ENCODE measurements at places on chromosomes 3 and 15.

DNA sequence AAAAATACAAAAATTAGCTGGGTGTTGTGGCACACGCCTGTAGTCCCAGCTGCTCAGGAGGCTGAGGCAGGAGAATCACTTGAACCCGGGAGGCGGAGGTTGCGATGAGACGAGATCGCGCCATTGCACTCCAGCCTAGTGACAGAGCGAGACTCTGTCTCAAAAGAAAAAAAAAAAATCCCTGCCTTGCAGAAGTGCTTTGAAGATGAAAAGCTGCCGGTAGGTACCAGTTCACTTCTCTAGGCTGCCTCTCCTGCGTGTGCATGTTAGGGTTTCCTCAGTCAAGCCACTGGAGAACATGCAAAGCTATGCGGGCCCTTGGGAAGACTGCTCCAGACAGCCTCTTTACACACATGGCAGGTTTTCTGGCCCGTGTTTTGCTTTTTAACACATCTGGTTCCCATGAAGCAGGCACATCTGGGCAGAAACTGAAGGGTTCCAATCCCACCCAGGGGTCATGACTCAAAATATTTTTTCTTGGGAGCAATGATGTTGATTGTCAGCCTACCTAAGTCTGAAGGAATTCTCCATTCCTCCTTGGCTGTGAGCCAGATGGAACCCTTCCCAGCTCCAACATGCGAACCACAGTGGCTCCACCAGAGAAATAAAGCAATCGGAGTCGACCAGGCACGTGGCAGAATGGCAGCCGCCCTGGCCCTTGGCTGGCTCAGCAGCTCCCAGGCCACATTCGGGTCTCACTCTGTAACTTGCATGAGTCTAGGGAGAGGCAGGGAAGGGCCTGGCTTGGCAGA lies 29.6 kb downstream of the MGLL start:
- no peak for DNase-seq

DNA sequence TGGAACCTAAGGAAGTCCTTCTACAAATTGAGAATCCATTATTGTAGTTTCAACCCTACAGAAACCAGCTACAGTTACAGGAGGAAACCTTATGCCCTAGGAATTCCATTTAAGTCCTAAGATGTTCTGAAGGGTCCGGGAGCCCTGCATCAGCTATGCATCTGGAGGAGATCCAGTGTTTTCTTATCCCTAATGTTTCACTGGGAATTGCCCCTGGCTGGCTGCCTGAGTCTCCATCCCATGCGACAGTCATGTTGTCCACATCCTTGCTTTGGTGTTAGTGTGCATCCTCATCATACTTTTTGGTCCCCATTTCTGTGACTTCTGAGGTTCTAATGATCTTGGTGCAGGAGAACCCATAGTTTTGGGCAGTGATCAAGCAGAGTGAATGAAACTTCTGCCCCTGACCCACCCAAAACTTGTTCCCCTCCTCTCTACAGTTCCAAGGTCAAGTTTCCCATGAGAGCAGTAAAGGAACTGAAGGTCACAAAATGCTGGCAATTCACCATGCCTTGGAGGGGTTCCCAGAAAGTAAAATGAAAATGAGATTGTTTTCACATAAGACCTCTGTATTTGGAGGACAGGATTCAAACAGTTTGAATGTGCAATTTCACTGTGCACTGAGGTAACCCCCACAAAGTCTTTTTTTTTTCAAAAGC lies 121.9 kb upstream of the PHLDB2 start:
- DNase-seq = no peak

DNA sequence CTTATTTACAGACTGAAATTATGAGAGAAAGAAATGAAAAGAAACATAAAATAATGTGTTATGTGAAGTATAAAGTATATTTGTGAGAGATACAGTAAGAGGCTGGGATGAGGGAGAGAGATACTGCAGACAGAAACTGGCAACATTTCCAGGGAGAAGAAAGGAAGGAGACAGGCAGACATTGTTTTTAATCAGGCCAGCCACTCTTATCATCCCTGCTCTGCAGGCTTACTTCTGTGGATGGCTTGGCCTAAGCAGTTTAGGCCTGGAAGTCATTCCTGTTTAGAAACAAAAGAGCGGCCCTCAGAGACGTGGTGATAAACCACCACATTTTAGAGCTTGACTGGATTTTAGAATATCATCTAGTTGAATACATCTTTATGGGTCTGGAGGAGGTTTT lies 12.4 kb downstream of the PCCB start:
- no peak for DNase-seq

GRCh38 chr3:127043041-127043641 lies 60.2 kb downstream of the PLXNA1 start:
- DNase-seq = no peak

DNA sequence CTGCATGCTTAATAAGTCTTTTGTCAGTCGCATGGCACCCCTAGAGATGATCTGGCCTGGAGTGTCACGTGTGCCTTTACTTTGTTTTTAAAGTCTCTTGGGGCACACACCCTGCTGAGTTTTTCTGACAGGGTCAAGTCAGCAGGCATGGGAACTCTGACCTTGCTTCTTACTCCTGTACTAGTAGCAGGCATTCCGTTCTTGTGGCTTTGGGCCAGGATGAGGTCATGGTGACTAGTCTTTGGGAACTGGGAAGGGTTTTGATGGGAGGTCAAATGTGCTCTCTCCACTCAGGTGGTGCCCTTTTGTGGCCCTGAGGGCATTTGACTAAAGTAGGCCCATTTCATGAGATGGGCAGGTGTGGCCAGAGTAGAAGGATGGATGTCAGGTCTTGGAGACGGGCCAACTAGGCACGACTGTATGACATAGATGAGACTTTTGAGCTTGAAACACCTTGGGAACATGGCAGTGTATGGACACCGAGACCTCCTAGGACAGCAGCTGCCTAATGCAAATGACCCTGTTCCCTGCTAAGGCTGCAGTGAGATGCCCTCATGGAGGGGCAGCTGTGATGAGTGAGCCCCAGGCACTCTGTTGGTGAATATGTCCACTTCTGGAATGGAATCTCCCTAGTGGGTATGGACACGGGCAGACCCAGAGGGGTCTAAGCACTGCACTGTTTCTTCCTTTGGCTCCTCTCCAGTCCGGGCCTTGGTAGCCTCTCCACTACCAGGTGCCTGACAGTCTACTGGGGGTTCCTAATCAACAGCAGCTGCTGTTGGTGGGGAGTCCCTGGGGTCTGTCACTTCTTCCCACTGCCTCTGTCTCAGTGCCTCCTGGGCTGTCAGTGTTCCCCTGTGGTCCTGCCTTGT lies 16.4 kb downstream of the SRPRB start:
- DNase-seq = no peak

GRCh38 chr3:7999384-7999783 lies 502.2 kb upstream of the LMCD1 start:
- no peak for DNase-seq

- no peak for DNase-seq
These were observed 5.1 kb downstream of the APBA2 start for GRCh38 chr15:28890711-28891495.

DNA sequence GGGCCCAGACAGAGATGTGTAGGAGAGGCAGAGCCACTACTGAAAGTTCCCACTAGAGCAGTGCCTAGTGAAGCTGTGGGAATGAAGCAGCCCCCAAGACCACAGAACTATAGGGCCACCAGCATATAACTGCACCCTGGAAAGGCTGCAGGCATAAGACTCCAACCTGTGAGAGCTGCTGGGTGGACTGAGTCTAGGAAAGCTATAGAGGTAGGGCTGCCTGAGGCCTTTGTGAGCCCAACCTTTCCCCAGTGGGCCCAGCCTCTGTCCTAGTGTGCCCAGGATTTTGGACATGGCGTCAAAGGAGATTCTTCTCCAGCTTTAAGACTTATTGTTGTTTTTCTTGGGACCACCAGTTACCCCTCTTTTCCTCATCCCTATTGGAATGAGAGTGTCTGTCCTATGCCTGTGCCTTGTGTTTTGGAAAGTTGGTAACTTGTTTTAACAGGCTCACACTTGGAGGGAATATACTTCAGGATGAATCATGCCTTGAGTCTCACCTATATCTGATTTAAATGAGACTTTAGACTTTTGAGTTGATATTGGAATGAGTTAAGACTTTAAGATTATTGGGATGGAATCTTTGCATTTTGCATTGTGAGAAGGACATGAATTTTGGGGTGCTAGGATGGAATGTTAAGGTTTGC lies 28.1 kb downstream of the SLMAP start:
- no peak for DNase-seq

DNA sequence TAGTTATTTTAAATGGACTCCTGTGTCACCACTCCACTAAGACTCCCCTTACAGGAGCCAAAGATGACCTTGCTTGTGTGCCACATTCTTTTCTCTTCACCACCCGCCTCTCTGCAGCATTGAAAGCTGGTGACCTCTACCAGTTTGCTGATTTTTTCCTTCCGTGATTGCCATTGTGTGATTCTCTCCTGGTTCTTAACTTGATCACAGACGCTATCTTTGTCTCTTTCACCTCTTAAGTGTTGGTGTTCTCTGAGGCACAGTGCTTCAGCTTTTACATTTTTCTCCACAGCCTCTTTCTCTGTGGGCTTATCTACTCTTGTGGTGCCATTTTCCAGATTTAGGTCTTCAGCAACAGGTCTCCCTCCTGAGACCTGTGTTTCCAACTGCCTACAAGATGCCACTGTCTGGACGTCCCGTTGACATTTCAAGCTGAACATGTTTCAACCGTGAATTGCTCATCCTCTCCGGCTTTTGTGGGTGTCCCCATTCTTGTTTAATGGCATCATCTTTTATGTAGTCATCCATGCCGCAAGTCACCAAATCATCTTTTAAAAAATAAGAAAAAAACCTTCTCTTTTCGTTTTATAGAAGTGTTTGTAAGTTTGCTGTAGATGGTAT lies 26.5 kb downstream of the IQGAP1 start:
- DNase-seq = no peak

- no peak for DNase-seq
These were observed 33.3 kb upstream of the FLNB start for GRCh38 chr3:57974796-57975388.

DNA sequence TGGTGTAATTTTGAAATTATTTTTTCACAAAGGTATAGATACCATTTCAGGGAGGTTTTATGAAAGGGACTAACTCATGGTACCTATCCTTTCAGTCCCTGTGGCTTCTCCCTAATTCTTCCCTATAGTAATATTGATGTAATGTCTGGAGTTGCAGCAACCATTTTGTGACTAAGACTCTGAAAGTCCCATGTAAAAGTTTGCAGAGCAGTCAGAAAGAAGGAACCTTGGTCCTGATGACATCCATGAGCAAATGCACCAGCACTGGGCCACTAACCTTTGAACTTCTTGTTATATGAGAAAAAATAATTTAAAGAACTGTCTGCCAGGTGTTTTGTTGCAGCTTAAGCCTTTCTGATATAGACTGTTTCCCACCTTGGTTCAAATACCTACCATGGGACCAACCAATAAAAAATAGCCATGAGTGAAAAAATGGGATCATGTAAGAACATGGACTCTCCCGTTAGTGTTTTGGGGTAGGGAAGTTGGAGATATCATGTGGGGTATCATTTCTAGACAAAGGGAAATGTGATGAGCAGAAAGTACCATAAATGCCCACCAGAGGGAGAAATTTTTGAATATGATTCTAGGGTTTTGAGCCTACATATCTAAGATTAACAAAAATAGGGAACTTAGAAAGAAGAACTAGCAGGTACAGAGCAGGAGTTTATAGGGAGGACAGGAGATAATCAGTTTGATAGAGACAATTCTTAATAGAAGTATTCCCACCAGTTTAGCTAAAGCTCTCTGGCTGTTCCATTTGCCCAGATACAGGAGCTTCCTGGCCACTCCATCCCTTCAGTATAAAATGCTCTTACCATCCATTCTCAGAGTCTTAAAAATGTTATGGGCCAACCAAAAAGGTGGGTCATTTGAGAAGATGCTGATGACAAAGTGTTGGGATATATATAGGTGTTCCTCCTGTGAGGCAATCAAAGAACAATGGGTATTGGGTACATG lies 3.4 kb upstream of the CPOX start:
- DNase-seq = no peak

All from stimulated activated CD4-positive, alpha-beta T cell treated with anti-CD3 and anti-CD28 coated beads, Interleukin-2, amount 100 ng/mL, for 48 hours (primary cell).